ENCODE measurements at places on chromosomes 12 and 14.

GRCh38 chr12:85277900-85278597 lies 2.0 kb upstream of the ALX1 start:
- no peak for DNase-seq

DNA sequence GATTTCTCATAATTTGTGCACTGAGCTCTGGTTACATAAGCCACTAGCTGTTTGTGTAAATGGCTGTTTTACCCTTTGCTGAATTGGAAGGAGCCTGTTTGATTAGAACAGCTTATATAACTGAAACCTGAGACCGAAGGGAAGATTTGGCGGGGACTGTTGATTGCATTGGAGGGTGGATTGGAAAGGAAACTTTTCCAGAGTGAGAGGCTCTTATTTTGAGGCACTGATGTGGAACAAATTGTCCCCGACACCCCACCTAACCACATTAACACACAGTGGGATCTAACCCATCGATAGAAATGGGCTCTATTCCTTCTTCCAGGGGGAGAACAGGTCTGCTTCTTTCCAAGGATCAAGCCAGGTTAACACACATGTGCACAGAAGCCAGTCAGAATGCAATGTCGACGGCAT lies 51.7 kb downstream of the TMEM30B start:
- no peak for DNase-seq

DNA sequence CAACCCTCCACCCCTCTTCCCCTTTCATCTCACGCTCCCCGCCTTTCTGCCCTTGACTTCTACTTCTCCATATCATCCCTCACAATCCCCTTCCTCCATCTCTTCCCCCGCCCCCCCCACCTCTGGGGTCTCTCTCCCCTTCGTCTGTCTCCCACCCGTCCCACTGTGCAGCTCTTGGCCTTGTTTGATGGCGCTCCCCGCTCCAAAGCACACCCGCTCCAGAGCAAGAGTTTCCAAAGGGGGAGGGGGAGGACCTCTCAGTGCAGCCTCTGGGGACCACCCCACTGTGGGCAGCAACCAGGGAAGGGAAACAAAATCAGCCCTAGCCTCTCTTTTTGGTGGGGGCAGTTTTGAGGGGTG lies 774 bp downstream of the CHGA start:
- no peak for DNase-seq

DNA sequence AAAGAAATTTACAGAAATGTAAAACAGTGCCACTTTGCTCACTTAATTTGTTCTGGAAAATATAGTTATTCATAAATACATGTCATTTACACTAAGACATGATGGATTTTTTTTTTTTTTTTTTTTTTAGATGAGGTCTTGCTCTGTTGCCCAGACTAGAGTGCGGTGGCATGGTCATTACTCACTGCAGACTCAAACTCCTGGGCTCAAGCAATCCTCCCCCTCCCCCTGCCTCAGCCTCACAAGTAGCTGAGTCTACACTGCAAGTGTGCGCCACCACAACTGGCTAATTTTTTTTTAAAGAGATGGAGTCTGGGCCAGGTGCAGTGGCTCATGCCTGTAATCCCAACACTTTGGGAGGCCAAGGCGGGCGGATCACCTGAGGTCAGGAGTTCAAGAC lies 101.2 kb downstream of the PPP2R5C start:
- no peak for DNase-seq

DNA sequence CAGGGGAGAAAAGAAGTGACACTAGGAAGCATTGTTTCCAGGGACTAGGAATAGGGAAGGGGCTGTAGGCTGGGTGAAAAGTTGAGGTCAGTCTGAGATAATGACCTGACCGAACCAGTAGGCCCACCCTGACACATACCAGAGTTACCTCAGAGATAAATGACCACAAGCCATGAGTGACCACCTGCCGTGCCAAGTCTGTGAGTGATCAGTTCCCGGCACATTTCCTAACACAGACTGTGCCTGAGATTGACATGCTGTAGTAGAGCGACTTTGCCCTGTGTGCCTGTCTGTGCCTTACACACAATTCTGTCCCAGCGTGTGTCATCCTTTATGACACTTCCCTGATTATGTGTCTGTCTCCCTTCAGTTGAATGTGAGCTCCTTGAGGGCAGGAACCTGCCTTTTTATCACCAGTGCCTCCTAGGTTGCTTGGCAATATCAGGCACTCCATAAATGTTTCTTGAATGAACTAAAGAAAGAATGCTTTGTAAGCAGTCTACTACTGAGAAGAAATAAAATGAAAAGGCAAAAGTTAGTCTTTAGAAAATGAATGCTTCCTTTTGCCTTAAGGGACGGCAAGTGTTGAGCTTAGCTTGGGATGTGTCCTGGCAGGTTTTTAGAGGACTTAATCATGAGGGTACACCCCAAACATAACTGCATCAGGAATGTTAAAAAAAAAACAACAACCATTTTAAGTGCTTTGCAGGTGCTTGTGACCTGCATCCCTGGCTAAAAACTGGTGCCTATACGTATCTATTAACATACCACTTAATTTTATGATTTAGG lies 9.6 kb upstream of the SSPN start:
- DNase-seq: no peak

Measured in stimulated activated CD8-positive, alpha-beta memory T cell treated with anti-CD3 and anti-CD28 coated beads, Interleukin-4, amount 100 ng/mL, for 24 hours (primary cell).